NCI-H226 (cell line): ENCODE measurements at places on chromosomes 11 and 22.

GRCh38 chr22:45709866-45710265 lies 38.2 kb downstream of the ATXN10 start:
- peak; percentile 11 for DNase-seq

- DNase-seq: no peak
Observed at GRCh38 chr11:73281796-73282660, 9.9 kb downstream of the P2RY6 start.

DNA sequence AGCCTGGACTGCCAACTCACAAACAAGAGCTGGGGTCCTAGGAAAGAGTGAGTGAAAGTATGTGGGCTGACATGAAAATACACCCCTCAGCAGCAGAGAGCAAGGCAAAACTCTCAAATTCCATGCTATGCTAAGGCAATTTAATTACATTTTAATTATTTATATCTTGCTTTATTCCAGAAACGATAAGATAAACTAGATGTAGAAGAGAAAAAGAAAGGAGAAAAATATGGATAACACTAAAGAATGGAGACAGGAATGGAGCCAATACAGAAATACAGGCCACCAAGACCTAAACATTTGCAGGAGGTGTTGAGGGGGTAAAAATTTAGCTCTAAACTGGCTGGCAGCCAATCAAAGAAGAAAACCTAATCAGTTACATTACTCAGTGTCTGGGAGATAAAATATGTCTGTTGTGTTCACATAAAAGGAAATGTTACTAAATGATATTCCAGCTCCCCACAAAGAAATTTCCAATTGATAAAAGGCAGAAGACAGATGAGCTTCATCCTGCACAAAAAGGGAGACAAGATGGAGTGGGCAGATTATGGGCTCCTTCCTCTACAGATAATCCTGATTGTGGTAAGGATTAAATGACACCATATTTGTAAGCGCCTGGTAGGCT lies 223.5 kb upstream of the BLID start:
- peak; percentile 73 for DNase-seq

DNA sequence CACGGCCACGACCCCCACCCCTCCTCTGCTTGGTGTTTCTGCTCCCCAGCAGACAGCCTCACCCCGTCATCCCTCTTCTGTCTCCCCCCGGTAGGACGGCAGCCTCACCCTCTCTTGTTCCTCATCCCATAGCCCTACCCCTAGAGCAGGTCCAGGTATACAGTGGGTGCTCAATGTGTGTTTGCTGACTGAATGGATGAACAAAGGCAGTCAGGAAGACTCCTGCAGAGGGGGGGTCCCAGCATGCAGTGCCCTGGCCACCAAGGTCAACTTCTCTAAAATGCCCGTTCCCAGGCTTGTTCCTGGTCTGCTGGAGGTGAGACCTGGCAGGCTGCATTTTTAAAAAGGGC lies 34.7 kb upstream of the FADD start:
- no peak for DNase-seq

DNA sequence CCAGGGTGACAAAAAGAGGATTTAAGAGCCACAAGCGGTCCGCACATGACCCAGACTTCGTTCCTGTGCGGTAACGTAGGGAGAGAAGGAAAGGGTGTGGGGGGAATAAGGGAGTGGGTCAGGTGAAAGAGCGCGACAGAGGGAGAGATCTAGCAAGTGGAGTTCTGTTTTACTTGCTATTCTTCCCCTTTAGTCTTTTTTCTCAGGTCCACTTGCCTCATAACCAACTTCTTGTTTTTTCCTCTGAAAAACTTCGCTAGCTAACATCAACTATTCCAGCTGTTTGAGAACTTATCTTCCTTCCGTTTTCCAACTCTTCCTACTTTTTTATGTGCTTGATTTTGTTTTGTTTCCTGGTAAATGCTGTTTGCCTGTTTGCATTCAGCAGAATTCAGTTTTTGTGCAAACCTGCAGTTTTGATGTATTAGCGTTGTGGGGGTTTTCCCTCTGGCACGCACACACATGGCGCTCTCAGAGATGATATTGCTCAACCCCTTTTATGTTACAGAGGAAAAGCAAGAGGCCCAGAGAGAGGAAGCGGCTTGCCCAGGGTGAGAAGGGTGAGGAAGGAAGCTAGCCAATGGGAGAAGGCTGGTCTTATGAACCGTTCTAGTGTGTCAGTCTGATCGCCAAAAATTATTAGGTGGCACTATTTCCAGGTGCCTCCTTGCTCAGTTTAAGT lies 592 bp upstream of the CTSC start:
- peak; percentile 78 for DNase-seq

- no peak for DNase-seq
Observed at GRCh38 chr22:37582526-37582925, 2.6 kb upstream of the LGALS2 start.

DNA sequence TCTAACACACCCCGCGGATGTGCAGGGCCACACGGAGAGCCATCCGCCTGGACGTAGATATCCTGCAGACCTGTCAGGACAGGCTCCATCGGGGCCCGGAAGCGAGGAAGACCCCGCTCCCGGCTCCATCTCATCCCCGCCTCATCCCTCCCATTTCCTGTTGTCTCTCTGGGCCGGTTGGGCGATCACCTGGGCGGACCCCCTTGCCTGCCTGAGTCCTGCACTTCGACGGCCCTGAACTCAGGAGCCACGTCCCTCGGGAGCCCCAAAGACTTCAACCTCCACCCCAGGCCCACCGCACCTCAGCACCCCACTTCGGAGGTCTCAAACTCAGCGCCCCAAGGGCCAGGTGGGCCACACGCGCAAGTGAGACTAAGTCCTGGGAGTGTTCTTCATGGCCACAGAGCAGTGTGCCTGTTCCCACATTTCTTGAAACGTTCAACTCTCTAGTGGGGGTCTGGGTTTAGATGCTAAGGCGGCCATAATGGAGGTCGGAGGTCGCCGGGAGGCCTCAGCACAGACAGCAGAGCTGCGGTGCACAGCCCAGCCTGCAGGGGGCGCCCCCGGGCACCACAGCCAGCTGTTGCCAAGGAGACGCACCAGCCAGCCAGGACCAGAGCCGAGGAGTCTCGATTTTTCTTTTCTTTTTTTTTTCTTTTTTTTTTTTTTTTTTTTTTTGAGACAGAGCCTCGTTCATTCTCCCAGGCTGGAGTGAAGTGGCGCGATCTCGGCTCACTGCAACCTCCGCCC lies 26.0 kb upstream of the FADD start:
- DNase-seq: no peak

GRCh38 chr11:3861683-3862082 lies 6.2 kb downstream of the STIM1 start:
- DNase-seq: no peak

DNA sequence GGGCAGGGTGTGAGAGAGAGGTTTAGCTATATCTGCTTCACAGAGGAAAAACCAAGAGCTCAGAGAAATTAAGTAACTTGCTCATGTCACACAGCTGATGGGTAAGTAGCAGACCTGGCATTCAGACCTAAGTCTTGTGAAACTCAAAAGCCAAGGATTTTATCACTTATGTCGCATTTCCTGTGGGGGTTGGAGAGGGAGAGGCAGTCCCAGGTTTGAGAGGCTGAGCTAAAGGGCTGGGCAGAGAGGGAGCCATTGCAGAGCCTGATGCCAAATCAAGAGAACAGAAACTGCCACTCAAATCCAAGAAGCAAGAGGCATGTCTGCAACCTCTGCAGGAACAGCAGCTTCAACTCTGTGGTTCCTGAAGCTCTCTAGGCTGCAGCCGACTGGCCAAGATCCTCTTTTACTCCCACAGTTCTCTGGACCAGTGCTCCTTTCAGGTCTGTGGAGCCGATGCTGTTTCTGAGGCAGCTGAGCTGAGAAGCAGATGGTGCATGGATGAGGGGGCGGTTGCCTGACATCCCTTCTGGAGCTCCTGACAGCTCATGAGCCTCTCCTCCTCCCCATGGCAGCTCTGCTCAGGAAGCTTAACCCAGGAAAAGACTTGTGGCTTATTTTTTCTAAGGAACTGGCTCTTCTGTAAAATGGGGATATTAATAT lies 47.6 kb upstream of the NAV2 start:
- DNase-seq: peak; percentile 49

GRCh38 chr11:22582151-22582410 lies 43.5 kb downstream of the FANCF start:
- DNase-seq: no peak

DNA sequence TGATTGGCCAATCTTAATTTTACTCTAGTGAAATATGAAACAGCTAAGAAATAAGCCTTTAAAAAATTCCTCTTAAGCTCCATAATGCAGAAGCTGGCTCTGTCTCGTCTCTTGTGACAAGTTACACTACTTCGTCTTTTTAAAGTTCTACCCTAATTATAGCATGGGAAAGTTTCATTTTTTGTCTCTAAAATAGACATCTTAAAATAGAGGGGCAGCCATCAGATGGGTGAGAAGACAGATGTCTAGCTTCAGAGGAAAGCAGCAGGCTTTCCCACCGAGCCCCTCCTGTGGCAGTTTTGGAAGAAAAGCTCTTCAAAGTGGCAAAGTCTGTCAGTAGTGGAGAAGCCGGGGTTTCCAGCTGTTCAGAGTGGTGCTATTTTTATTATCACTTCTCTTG lies 39.5 kb downstream of the XRRA1 start:
- DNase-seq: no peak

DNA sequence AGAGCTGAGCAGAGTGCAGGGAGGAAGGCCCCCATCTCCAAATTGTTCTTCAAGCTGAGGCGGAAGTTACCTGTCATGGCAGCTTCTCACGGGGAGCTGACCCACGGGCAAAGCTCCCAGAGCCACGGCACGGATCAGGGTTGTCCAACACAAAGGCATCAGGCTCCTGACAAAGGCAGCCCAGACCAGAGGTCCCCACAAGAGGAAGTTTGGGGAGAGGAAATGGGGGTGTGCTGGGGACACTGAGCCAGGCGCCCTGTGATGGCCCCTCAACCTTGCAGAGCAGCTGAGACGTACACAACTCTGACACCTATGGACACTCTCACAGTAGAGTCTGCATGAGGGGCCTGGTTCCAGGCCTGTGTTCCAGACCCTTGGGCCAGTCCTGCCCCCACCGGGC lies 95.6 kb downstream of the CTTN start:
- no peak for DNase-seq

GRCh38 chr22:26975865-26976264 lies 318.5 kb downstream of the MIAT start:
- no peak for DNase-seq

DNA sequence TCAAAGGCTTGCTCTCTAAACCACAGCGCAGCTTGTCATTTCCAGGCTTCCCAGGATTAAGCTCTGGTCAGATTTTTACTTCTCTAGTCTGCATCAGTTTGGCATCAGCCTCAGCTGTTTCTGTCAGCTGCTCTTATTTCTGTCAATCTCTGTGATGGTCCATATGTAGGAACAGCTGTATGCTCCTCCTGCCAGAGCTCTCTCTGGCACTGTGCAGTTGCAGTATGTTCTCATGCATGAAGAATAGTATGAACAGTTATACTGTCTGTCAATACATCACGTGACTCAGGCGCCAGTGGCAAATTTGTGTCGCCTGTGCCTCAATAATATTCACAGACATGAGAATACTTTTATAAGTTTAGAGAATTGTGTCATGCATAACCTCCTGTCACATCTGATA lies 6.7 kb downstream of the OR6M1 start:
- DNase-seq: no peak

DNA sequence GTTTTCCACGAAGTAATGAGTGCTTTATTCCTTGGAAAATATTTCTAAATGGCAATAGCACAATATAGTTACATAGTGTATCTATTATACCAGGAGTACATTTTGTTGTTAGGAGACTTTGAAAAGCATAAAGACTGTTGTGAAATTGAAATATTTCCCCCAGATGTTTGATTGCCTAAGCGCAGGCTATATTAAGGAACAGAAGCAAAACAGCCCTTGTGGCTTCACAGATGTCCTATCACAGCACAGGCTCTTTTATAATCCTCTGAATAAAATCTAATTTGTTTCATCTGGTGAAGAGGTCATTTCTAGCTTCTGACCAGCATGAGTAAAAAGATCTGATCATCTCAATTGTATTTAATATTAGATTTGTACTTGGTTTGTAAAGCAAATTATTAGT lies 48.2 kb downstream of the BSX start:
- DNase-seq: no peak

DNA sequence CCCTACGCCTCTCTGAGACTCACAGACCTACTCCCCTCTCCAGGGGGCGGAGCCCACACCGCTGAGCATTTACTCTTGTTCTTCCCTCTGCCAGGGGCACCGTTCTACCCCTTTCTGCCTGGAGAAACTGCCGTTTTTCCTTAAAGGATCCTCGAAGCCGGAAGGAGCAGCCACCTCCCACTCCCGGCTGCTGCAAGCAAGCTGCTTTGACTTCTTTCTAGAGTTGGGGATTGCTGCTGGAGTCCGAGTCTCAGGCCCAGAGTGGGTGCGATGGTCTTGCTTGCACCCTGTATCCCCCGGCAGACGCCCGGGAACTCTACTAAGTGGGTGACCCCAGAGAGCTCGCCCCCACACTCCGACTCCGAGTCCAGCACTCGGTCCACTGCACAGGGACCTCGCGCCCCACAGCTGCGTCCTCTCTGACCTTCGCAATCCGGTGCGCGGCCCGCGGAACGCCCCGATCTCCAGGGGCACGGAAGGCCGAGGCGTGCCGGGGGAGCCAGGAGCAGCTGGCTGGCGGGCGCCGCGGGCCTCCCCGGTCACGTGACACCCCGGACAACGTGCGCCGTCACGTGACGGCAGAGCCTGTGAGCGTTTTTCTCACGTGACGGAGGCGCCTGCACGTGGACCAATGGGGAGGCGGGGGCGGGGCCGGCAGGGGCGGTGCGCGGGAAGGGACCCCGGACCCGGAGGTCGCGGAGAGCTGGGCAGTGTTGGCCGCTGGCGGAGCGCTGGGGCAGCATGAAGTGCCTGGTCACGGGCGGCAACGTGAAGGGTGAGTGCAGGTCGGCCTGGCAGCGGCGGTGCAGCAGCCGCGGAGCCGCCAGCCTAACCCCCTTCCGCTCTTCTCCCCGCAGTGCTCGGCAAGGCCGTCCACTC lies at the start of gene RAD9A:
Gene RAD9A, plus strand, starts transcription at position 683 of the 879 bp plus-strand sequence. Its CDS starts 59 bp downstream, at position 742.
- DNase-seq: peak; percentile 88

- no peak for DNase-seq
Observed at GRCh38 chr11:96238563-96239135, 104.3 kb downstream of the MAML2 start.

- DNase-seq: no peak
Observed at GRCh38 chr22:24337894-24338645, 67.4 kb downstream of the SPECC1L start.

DNA sequence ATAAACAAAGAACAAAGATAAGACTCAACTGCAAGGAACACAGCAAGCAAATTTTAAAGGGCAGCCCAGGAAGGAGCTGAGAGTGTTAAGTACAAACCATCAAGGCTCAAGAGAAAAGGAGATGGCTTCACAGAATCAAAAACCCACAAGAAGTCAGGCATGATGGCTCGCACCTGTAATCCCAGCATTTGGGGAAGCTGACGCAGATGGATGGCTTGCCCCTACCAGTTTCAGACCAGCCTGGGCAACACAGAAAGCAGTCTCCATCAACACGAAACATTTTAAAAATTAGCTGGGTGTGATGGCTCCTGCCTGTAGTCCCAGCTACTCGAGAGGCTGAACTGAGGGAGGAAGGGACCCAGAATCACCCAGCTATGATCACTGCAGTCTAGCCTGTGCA lies 32.6 kb downstream of the MAPK1 start:
- DNase-seq: no peak

- no peak for DNase-seq
Observed at GRCh38 chr11:128735935-128736605, 42.2 kb downstream of the FLI1 start.
